ENCODE measurements at places on chromosomes 12 and 14. TPM values are rescaled to one million over a fixed set of nuclear protein-coding genes. Genes with fewer than 3 reads are reported as not detected.

- H3K27ac ChIP-seq, result no peak overlapping the region
- H3K36me3 ChIP-seq, result no peaks in the 10 kb centered on the region
- no peaks in the 10 kb centered on the region for H3K4me1 ChIP-seq
- no peaks in the 10 kb centered on the region for H3K27me3 ChIP-seq
- H3K4me3 ChIP-seq, result no peak overlapping the region
- DNase-seq, result no peak
Measured at GRCh38 chr14:95314609-95315008, 5.1 kb downstream of the CLMN start.

DNA sequence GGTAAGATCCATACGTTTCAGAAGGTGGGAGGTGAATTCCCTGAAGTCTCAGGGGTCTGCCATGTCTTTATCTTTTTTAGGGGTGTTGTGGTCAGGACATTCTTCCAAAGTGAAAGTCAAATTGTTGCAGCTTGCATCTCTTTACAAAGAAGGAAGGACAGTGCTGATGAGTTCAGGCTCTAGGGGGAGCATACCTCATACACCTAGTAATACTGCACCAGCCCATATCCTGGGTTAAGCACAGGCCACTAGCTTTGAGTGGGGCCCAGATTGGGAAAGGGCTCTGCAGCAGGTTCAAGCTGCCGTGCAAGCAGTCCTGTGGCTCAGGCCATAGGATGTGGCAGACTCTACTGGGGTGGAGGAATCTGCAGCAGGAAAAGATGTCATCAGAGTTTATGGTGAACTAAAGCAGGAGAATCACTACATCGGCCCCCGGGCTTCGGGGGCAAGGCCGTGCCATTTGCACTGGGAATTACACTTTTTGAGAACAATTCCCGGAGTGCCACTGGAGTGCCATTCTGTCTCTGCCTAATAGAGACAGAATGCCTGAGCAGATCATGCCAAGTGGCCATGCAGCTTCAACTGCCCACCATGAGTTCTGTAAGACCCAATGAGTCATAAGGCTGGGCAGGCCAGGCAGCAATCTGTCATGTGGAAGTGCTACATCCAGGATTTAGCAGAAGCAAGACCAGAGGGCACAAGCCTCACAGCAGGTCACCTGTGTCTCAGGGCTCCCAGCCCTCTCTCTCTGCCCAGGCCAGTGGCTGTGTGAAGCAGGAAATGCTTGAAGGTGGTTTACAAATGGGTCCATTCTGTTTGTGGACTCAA is 32.3 kb downstream of the DIO3 start:
- no peaks in the 10 kb centered on the region for H3K36me3 ChIP-seq
- no peaks in the 10 kb centered on the region for H3K4me1 ChIP-seq
- no peak overlapping the region for H3K27ac ChIP-seq
- H3K27me3 ChIP-seq, result no peaks in the 10 kb centered on the region
- no peak for DNase-seq
- H3K4me3 ChIP-seq, result no peak overlapping the region

DNA sequence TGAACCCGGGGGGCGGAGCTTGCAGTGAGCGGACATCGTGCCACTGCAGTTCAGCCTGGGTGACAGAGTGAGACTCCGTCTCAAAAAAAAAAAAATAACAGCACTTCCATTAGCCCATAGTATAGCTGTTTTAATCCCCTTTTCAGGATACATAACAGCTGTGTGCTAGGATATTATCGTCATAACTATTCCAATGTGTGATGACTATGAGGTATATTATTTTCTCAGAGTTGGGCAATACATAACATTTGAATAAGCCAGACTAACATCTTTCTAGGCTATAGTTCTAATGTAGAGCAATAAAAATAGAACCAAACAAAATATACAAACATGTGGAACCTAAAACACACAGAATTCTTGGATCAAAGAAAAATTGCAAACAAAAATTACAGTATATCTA is 57.1 kb downstream of the MARK3 start:
- no peaks in the 10 kb centered on the region for H3K36me3 ChIP-seq
- H3K4me3 ChIP-seq, result no peak overlapping the region
- H3K27me3 ChIP-seq, result no peaks in the 10 kb centered on the region
- H3K4me1 ChIP-seq, result no peaks in the 10 kb centered on the region
- DNase-seq, result peak; percentile 52

GRCh38 chr14:69101331-69101826 is 51.5 kb downstream of the DCAF5 start:
- H3K36me3 ChIP-seq, result no peaks in the 10 kb centered on the region
- H3K27ac ChIP-seq, result no peak overlapping the region
- no peaks in the 10 kb centered on the region for H3K27me3 ChIP-seq
- H3K4me1 ChIP-seq, result peaks cover 2% of the 10 kb centered on the region
- DNase-seq, result peak; percentile 70

DNA sequence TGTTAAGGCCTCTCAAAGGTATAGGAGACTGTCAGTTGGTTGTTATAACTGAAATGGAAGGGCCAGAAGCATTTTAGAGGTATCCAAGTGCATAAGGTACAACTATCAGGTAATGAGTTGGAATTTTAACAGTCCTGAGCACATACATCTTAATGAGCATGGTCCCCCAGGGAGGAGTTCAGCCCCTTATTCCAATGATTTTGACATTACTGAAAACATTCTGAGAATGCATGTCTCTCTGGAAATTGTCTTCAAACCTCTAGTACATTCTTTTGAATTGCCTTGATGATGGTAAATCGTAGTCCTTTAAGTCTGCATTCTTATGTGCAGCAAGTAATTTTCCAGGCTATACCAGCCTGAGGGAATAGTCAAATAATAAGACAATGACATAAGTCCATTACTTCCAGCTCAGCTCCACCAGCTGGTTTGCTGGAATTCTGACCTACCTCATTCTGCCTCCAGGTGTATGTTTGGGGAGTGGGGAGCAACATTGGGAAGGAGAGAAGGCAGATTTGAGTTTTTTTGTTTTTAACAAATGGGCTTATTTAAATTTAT is 239.2 kb downstream of the MSRB3 start:
- H3K27ac ChIP-seq, result no peak overlapping the region
- H3K4me1 ChIP-seq, result no peaks in the 10 kb centered on the region
- H3K27me3 ChIP-seq, result no peaks in the 10 kb centered on the region
- H3K4me3 ChIP-seq, result no peak overlapping the region

GRCh38 chr14:30928462-30928861 is 54.1 kb downstream of the COCH start:
- no peak overlapping the region for H3K4me3 ChIP-seq
- H3K36me3 ChIP-seq, result peaks cover 8% of the 10 kb centered on the region
- no peak for DNase-seq

- DNase-seq, result no peak
- no peaks in the 10 kb centered on the region for H3K36me3 ChIP-seq
- no peaks in the 10 kb centered on the region for H3K27me3 ChIP-seq
- H3K4me3 ChIP-seq, result no peak overlapping the region
- no peaks in the 10 kb centered on the region for H3K4me1 ChIP-seq
- H3K27ac ChIP-seq, result no peak overlapping the region
Measured at GRCh38 chr12:129885287-129885686, 18.5 kb downstream of the TMEM132D start.

GRCh38 chr14:101118746-101119591 is 215.4 kb upstream of the RTL1 start:
- H3K36me3 ChIP-seq, result no peaks in the 10 kb centered on the region
- no peaks in the 10 kb centered on the region for H3K27me3 ChIP-seq
- no peak overlapping the region for H3K27ac ChIP-seq
- no peak for DNase-seq

DNA sequence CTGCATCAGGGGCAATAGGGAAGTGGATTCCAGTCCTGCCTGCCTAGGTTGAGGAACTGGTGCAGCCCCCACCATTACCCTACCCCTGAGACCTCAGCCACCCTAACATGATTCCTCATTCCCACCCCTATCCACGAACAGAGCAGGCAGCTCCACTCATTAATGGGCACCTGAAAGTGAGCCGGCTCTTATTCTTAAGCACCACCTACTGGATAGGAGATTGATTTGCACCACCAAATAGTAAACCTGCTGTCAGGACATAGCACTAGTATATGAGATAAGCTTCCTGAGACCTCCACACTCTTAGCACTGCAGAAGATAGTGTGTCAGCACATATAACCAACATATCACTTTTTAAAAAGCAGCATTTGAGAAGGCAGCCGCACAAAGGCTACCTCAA is 573.2 kb downstream of the SOX5 start:
- no peaks in the 10 kb centered on the region for H3K36me3 ChIP-seq
- H3K27me3 ChIP-seq, result no peaks in the 10 kb centered on the region
- no peak overlapping the region for H3K4me3 ChIP-seq
- no peak overlapping the region for H3K27ac ChIP-seq
- no peaks in the 10 kb centered on the region for H3K4me1 ChIP-seq

GRCh38 chr14:93231129-93231979 is 24.3 kb downstream of the UBR7 start:
- peaks cover 15% of the 10 kb centered on the region for H3K36me3 ChIP-seq
- peak overlapping the region; percentile 5 for H3K4me3 ChIP-seq
- DNase-seq, result peak; percentile 57
- no peak overlapping the region for H3K27ac ChIP-seq
- H3K4me1 ChIP-seq, result no peaks in the 10 kb centered on the region
- H3K27me3 ChIP-seq, result no peaks in the 10 kb centered on the region

DNA sequence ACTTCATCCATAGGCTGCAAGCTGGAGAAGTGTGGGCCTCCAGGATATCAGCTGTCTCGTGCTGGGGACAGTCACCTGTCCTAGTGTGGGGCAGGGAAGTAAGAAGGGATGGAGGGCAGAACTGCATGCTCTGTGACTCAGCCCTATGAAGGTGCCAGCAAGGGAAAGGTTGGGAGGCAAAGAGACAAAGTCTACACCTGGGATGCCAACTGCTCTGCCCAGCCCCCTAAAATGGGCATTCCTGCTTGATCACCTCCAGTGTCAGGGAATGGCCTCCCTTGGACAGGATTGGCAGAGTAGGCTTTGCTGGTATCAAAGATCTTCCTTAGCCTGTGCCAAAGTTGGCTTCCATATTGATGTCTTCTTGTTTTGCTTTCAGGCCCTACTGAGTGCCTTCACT is 335.0 kb downstream of the BCL11B start:
- H3K36me3 ChIP-seq, result no peaks in the 10 kb centered on the region
- H3K4me1 ChIP-seq, result peaks cover 4% of the 10 kb centered on the region
- H3K4me3 ChIP-seq, result no peak overlapping the region
- DNase-seq, result no peak
- no peak overlapping the region for H3K27ac ChIP-seq

GRCh38 chr14:55131370-55132137 is 2.5 kb downstream of the LGALS3 start:
- H3K36me3 ChIP-seq, result peaks cover 6% of the 10 kb centered on the region
- H3K4me3 ChIP-seq, result no peak overlapping the region
- H3K4me1 ChIP-seq, result no peaks in the 10 kb centered on the region
- no peak overlapping the region for H3K27ac ChIP-seq

DNA sequence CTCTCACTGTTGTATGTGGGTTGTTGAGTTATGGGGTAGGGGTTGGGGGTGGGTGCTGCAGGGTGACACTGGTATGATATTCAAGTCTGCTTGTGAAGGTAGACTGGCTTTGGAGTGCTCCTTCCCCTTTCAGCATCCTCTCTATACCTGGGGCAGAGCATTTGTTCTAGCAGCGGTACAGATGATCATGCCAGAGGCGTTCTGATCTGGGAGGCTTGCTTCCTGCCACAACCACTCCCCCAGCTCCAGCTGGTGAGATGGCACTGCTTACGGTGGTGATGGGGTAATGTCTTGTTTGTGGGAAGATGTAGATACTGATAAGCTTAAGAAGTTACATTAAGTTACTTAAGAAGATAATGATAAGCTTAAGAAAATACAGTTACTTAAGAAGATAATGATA is 131.8 kb downstream of the ERC1 start:
- no peaks in the 10 kb centered on the region for H3K4me1 ChIP-seq
- peak; percentile 18 for DNase-seq
- no peak overlapping the region for H3K4me3 ChIP-seq
- H3K27me3 ChIP-seq, result no peaks in the 10 kb centered on the region
- H3K27ac ChIP-seq, result no peak overlapping the region
- no peaks in the 10 kb centered on the region for H3K36me3 ChIP-seq

- no peaks in the 10 kb centered on the region for H3K4me1 ChIP-seq
- no peak overlapping the region for H3K27ac ChIP-seq
- H3K36me3 ChIP-seq, result no peaks in the 10 kb centered on the region
- H3K27me3 ChIP-seq, result no peaks in the 10 kb centered on the region
Measured at GRCh38 chr12:129631316-129631715, 272.5 kb downstream of the TMEM132D start.

DNA sequence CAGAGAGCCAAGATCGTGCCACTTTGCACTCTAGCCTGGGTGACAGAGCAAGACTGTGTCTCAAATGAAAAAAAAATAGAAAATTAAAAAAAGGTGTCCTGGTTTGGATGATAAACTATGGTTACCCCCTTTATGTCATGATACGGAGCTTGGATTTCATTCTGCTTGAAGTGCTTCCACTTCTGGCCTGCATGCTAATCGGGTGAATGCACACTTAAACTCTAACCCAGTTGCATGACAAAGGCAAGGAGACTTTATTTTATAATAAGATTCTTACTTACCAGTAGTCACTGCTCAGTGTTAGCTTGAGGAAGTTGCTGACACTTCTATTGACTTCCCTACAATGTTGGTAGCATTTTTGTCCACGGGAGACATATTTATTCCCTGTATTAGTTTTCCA is 24.3 kb downstream of the CFAP54 start:
- H3K27me3 ChIP-seq, result no peaks in the 10 kb centered on the region
- no peak overlapping the region for H3K27ac ChIP-seq
- H3K36me3 ChIP-seq, result no peaks in the 10 kb centered on the region
- DNase-seq, result peak; percentile 21

GRCh38 chr12:92414170-92415070 is 268.8 kb upstream of the BTG1 start:
- peak; percentile 57 for DNase-seq
- peaks cover 9% of the 10 kb centered on the region for H3K4me1 ChIP-seq
- H3K27me3 ChIP-seq, result no peaks in the 10 kb centered on the region
- no peak overlapping the region for H3K4me3 ChIP-seq
- no peak overlapping the region for H3K27ac ChIP-seq

DNA sequence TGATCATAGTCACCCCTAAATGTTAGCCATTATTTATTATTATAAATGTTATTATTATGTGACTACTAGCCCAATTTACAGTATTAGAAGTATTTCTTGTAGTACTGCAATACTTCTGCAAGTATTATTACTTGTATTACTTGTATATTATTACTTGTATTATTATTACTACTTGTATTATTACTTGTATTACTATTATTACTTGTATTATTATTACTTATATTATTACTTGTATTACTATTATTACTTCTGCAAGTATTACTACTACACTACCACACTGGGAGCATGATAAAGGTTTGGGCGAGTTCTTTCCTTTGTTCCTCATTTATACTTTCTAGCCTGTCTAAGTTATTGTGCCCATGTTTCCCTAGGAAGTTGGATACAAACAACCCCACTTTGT is 67.9 kb downstream of the NOS1 start:
- DNase-seq, result no peak
- H3K4me1 ChIP-seq, result no peaks in the 10 kb centered on the region
- no peak overlapping the region for H3K4me3 ChIP-seq

- H3K36me3 ChIP-seq, result peaks cover 22% of the 10 kb centered on the region
- no peak overlapping the region for H3K27ac ChIP-seq
- H3K27me3 ChIP-seq, result no peaks in the 10 kb centered on the region
- no peaks in the 10 kb centered on the region for H3K4me1 ChIP-seq
- H3K4me3 ChIP-seq, result no peak overlapping the region
Measured at GRCh38 chr14:35114036-35114435, 7.8 kb downstream of the PPP2R3C start.

The P2RX2 gene
- 0.25 TPM for total RNA-seq

The CHGA gene
- total RNA-seq, result 1.1 TPM

The SLC17A8 gene
- total RNA-seq, result 0.43 TPM

The FBRSL1 gene
- total RNA-seq, result 10.6 TPM

The ARMH4 gene
- 14.2 TPM for total RNA-seq

The PPP1CC gene
- total RNA-seq, result 84.5 TPM

The GCN1 gene
- total RNA-seq, result 76.4 TPM

The PLA2G1B gene
- 33.9 TPM for total RNA-seq

The HOXC13 gene
- total RNA-seq, result not detected

The PZP gene
- 4.6 TPM for total RNA-seq

The CIROP gene
- not detected for total RNA-seq

The RHEBL1 gene
- 0.51 TPM for total RNA-seq

The FOS gene
- total RNA-seq, result 63.7 TPM

Measured in lung (tissue), 17 donors.